ENCODE measurements at places on chromosomes 7 and 10.
A peak's percentile ranks its signal among the peaks of the same experiment; 100 is the strongest.

DNA sequence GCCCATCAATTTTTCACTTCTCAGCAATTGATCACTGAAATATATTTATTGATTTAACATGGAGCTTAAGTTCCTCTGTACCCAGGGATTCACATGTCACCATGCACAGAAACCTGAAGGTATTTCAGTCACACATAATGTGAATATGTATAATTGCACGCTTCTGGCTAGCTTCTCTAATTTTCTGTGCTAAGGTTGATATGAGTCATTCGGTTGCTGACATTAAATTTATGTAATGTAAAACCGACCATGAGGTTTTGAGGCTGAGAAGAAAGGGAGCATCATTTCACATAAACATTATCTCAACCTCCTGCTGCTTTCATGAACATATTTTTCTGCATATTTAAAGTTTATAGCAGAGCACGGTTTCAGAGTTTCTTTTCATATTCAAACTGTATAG is 381.0 kb upstream of the TPK1 start:
- no peak for DNase-seq

- no peak for DNase-seq
Observed at GRCh38 chr10:125169915-125170314, 9.6 kb upstream of the CTBP2 start.

- DNase-seq = peak; percentile 78
Observed at GRCh38 chr10:110221721-110222261, 14.4 kb downstream of the MXI1 start.

DNA sequence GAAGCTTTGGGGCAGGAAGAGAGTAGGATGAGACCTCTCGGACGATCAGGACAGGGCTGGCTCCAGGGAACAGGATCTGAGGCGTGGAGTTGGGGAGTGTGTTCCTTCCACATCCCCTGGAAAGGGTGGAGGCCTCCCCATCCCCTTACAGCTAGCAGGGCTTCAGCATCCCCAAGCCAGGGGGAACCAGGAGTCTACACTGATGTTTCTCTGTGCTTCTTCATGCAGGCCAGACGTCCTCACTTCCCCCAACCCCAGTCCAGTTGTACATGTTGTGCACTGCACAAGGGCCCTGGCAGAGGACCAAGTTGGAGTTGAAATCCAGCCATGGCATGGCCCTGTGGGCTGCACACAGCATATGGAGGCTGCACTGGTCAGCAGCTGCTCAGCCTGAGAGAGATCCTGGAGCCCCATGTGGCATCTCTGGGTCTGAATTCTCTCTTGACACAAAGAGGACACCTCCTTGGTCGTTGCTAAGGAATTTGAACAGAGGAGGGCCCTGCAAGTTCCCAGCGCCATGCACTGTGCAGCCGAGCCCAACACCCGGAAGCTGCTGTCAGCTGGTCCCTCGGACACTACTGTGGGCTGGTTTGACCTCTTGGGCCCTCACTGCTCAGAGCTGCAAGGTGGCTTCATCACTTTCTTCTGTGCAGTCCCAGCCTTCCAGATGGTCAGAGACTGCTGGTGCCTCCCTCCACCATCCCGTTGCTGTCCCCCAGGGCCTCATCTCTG is 181.1 kb downstream of the DNAJB6 start:
- DNase-seq = no peak

DNA sequence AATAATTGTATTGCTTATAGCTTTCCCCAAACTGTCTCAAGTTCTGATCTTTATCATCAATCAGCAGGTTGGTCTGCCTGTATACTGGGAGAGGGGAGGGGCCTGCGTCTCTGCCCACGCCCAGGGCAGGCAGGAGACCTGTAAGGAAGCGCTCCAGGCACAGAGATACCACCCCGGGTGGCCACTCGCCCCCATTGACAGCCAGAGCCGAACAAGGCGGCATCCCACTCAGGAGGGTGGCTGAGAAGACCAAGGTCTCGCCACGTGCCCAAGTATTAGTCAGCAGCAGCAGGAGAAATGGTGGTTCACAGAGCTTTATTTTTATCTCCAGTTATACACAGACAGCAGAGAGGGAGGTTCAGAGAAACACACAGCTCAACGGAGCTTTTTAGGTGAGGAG is 7.2 kb downstream of the STK32C start:
- no peak for DNase-seq

DNA sequence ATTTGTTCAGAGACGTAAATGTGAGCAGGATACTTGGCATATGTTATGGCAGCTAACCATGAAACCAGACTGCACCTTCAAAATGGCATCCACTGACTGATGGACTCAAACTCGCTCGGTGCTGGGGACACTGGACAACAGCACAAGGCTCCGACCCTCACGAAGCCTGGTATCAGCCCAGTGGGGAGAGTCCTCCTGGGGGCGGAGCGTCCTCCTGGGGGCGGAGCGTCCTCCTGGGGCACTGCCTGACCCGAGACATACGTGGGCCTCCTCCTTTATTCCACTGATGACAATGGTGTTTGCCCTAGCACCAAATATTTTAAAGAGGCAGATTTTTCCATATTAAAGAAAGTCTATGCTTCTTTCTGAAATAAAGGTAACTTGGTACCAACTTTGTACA is 39.5 kb downstream of the ESYT2 start:
- peak; percentile 45 for DNase-seq

DNA sequence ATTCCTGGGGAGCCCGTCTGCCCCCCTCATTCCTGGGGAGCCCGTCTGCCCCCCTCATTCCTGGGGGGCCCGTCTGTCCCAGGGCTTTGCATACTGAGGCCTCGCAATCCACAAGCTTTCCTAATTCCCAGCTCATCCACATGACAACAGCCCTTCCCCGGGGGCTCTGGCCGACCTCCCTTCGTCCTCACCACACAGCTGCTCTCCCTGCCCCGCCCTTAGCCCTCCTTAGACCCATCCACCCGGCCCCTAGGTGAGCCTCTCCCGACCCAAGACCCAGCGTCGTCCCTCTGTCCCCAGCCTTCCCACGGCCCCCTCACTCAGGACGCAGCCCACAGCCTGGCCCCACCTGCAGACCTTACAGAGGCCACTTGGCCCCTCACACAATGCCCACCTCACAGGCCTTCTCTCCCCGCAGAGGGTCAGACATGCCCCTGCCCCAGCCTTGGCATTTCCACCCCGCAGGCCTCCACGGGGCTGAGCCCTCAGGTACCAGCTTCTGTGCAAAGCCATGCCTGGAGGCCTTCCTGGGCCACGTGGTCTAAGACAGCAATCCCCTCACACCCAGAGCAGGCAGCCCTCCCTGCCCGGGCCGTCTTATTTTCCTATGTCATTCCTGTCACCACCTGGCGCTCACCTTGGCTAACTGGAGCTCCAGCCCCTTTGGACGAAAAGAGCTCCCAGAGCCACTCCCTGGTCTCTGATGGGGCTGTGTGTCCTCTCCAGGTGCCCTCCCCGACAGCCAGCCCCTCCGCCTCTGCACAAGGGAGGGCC is 3.5 kb upstream of the FAM20C start:
- peak; percentile 77 for DNase-seq

DNA sequence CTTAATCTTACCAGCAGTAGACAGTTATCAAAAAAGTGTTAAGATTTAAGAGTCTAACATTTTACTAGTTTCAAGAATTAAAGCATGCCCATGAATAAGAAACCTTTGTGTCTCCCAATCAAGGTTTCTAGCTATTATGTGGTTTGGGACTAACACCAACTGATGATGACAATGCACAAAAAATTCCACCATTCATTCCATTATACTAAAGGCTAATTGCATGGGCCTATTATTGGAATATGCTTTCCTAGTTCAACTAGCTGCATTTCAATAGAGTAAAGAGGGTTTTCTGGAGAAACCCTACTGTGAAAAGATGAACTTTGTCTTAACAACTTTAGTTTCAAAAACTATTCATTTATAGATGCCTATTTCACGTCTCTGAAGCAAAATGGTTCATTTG is 44.6 kb downstream of the UBE2H start:
- DNase-seq = no peak

- no peak for DNase-seq
Observed at GRCh38 chr7:78203042-78203720, 404.6 kb downstream of the PHTF2 start.

DNA sequence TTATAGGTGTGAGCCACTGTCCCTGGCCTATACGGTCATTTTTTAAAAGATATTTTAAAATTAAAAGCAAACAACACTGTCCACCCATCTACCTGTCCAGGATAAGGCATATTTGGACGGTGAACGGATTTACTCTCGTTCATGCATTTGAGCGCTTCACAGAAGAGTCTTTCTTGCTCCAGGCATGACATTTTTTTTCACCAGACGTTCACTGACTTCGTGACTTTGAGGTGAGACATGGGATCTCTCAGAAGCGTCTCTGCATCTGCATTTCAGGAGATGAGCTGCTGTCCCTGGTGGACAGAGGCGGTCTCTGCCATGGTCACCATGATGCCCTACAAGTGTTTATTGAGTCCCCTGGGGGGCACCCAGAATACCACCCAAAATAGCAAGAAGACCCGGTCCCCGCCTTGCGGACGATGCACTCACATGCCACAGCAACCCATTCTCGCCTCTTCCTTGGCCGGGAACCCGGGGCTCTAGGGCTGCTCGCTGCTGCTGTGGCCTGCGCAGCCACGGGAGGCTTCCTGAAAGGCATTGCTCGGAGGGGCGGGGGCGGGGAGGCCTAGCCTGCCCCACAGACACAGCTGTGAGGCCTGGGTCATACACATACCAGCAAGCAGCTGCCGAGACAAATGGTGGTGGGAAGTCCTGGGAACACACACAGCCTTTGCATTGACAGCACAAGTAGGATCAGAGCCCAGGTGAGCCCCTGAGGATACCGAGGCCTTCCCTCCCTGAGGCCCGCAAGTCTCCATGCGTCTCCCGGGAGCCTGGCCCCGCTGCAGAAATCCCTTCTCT is 84.4 kb downstream of the RGS10 start:
- no peak for DNase-seq

- no peak for DNase-seq
Observed at GRCh38 chr7:26925768-26926167, 61.4 kb upstream of the SKAP2 start.

DNA sequence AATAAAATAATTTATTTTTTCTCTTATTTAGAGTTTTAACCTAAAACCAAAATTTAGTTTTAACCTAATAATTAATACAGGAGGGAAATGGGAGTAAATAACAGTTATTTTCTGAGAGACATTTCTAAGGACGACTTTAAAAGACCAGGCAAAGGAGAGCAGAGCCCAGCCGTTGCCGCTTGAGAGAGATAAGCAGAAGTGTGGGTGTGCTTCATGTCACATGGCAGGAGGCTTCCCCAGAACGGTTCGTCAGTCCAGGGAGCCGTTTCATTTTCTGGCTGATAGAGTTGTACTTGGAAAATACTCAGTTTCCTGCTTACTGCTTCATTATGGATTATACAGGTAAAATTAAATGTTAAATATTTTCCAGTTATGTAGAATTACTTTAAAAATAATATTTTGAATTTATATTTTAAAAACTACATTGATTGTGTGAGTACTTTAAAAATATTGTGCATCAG is 61.4 kb downstream of the ST7 start:
- no peak for DNase-seq

GRCh38 chr10:88608780-88609179 is 22.2 kb downstream of the LIPJ start:
- DNase-seq = no peak

GRCh38 chr7:130345136-130345535 is 520 bp downstream of the CPA5 start:
- no peak for DNase-seq

- peak; percentile 48 for DNase-seq
Observed at GRCh38 chr10:30587522-30588031, 42.0 kb downstream of the LYZL2 start.

GRCh38 chr10:69335063-69335587 is 56.8 kb downstream of the HK1 start:
- no peak for DNase-seq

DNA sequence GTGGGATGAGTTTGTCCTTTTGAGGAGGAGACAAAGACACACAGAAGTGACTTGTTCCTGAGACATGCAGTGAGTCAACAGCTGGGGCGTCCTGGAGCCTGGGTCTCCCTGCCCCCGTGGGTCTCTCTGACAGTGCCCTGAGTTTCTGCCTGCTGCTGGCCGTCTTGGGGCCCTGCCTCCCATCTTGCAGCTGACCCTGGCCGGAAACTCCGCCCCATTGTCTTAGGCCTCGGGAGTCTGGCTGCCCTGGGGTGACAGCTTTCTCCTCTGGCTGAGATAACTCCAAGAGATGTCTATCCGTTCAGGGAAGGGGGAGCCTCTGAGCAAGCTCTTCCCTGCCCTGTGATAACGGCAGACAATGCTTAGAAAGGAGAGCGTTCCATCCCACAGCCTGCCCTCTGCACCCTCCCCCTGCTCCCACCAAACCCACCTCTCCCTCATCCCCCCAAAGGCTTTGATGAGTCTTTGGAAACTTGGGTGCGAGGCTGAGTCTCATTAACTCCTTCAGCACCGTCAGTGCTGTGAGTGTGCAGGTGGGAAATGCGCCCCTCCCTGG is 69.5 kb upstream of the PODXL start:
- peak; percentile 91 for DNase-seq

DNA sequence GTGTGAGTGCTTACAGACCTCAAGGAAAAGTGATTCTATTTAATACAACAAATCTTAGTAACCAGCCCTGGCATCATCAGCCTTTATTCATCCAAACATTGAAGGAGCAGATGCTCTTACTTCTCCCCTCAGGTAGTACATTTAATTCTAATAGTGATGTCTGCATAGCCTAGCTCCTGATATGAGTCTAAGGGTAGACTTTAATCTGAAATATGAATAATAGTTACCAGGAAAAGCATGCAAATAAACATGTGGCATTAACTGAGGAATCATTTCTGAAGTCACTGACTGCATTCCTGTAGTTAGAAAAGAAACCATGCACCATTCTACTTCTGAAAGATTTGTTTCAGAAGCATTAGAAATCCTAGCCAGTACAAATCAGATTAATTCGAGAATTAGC is 25.7 kb upstream of the LMBR1 start:
- DNase-seq = no peak

DNA sequence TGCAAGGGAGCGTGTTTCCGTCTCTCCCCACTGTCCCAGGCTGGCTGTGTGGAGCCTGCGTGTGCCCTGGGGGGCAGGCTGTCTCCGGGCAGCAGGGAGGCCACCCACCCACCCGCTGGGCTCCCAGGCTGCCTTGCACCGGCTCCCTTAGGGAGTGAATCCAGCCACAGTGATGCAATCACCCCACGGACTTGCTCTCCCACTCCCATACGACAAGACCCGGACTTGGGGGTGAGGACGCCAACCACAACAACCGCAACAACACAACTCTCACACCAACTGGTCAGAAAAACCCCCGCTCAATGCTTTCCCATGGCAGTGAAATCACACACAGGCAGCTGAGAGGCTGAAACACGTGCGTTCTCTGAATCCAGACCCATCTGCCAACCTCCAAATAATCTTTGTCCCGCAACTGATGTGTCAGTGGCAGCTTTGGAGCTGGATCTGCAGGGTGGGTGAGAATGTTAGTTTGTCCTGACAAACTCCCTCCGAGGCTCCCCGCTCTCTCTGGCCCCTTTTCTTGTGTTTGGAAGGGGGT is 62.7 kb upstream of the DDC start:
- no peak for DNase-seq
